ENCODE measurements at places on chromosomes 16 and 17.

- DNase-seq, result peak; percentile 23
Observed at GRCh38 chr17:81910840-81911276, 341 bp downstream of the PCYT2 start.

DNA sequence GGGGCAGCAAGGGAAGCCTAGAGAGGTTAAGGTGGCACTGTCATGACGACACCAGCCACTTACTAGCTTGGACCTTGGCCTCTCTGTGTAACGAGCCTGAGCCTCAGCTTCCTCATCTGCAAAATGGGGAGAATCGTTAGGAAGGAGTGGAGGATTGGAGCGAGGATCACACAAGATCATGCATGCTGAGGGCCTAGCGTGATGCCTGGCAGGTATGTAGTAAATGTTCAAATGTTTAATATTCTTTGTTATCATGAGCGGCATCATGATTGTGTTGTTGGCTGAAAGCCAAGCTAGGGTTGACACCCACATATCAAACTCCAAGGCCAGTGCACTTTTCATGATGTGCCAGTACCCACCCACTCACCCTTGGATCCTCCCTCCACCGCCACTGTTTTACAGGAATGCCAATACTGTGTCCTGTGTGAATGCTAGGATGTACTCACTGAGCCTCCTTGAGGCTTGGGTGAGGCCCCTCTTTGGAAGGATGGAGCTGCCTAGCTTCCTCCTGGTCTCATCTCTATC lies 192.5 kb downstream of the MSI2 start:
- no peak for DNase-seq

DNA sequence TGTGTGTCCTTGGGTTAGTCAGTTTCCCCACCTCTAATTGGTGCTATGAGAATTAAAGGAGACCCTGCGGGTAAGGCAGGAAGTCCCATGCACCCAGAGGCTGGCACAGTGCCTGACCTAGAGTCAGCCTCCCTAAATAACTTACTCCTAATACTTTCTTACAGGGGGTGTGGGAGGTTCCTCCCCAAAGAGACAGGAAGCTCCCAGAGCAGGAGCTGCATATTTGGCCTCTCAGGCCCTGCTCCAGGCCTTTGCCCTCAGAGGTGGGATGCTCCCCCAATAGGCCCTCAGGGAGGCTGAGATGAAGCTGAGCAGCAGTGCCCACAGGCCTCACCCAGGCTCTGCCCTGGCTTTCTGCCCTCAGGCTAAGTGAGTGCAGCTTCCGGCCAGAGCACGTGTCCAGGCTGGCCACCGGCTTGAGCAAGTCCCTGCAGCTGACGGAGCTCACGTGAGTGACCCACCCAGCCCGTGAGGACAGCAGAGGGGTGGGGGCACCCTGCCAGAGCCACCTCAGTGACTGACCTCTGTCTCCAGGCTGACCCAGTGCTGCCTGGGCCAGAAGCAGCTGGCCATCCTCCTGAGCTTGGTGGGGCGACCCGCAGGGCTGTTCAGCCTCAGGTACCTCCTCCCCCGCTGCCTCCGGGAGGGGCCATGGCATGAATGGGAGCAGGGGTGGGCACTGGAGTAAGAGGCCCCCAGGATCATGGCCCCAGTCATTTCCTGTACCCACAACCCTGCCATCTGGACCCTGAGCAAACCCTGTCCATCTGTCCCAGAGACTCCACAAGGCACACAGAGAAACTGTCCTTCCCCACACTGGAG lies 31.1 kb upstream of the CPNE2 start:
- no peak for DNase-seq

DNA sequence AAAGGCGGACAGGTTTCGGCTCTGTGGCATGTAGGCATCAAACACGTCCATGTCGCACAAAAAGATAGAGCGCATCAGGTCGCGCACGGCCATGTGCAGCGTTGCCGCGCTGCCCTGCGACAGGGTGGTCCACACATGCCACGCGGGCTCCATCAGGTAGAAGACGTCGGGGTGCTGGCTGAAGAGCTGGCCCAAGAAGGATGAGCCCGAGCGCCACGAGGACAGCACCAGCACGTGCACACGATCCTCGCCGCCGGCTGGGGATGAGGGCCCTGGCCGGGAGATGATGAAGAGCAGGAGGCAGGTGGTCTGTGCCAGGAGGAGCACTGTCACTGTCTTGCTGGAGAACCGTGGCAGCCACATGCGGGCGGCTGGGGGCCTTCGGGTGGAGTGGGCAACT lies 5.9 kb downstream of the CHST5 start:
- DNase-seq, result no peak

DNA sequence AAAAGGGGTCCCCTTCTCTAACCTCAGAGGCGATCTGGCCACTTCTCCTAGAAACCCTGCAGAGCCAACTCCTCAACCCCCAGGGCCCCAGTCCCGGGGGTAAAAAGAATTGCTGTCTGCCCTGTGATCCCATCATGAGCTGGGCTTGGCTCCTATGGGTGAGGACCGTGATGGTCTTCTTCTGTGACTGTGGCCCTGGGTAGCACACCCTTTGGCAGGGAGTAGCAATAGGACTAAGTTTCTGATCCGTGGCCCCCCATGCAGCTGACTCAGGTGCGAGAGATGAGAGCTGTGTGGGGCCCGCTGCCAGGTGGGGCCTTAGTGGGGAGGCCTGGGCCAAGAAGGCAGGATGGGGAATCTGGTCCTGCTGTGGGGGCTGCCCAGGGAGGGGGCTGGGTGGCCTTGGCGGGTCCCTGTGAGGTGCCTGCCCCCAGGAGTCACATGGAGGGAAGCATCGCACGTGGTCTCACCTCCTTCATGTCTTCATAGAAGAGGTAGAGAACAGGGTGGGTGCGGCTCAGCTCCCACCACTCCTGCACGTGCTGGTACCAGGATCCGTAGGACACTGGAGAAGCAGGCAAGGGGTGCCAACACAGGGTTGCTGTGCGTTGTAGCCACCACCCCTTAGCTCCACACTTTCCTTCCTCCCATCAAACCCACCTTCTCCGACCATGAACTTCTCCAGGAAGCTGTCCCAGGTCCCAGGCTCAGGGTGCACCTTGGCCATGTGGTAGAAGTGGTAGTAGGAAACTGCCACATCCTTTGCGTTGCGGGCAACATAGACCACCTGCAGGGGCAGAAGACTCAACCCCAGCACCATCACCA lies 3.3 kb downstream of the SULT1A1 start:
- DNase-seq, result no peak

- DNase-seq, result no peak
Observed at GRCh38 chr16:54286366-54287130, at the start of gene IRX3. IRX3 (minus strand) TSS chr16:54286787; CDS start chr16:54286050, 737 bp downstream.

DNA sequence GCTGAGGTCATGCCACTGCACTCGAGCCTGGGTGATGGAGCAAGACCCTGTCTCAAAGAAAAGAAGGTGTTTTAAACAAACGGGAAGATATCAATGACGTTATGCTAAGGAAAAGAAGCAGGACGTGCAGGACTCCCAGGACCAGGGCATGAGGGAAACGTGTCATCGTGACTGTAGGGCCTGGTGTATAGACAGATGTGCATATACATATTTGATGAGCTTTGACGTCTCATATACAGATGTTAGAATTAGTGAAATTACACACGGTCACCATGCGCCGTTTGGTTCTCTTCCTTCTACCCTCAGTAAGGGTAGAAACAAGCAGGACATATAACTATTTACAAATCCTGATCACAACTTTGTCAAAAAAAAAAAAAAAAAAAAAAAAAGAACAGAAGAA lies 17.6 kb upstream of the PVALEF start:
- no peak for DNase-seq

DNA sequence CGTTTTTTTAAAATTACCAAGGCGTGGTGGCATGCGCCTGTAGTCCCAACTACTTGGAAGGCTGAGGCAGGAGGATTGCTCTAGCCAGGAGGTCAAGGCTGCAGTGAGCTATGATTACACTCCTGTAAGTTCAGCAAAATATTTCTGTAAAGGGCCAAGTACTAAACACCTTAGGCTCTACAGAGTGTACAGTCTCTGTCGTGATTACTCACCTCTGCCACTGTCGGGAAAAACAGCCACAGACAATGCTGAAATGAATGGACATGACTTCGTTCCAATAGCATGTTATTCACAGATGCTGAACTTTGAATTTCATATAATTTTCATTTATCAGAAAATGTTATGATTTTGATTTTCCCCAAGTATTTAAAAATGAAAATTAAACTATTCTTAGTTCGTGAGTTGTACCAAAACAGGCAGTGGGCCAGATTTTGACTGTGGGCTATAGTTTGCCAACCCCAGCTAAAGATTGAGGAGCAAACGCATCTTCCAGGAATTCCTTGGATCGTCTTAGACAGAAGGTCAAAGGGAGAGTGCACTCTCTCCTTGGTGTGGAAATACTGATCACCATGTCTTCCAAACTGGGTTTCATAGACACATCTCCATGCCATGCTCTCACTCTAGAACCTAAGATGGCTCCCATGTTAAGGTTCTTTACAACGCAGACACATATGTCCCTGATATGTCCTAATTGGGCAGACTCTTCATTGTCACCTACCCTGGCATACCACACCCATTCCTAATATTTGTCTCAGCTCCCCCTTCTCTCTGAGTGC lies 89.5 kb downstream of the MARF1 start:
- DNase-seq, result no peak

GRCh38 chr17:82084373-82085030 lies 13.5 kb downstream of the FASN start:
- DNase-seq, result no peak

GRCh38 chr16:89847051-89847939 lies 19.0 kb downstream of the SPIRE2 start:
- no peak for DNase-seq

DNA sequence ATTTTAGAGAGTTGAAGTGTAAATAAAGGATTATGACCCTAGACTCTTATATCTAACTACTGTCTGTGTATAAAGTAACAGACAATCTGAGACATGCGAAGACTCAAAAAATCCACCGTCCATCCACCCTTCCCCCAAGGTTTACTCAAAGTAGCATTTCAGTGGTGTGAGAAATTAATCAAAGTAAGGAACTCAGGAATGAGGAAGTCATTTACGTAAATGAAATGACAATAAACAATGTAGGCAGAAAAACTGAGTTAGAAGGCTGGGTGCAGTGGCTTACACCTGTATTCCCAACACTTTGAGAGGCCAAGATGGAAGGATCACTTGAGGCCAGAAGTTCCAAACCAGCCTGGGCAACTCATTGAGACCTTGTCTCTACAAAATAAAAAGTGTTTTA lies 19.8 kb upstream of the NTN1 start:
- DNase-seq, result no peak

DNA sequence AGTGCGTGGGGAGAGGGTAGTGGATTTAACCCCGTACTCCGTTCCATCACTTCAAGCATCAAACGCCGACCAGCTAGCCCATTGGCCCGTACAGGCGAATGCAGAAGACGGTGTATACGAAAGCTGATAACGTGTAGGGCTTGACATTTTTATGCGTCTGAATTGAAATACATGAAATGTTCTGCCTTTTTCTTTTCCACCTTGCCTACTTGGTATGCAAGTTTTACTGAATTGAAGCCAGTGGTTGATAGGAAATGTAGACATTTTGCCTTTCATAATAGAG lies 834 bp upstream of the STAT3 start:
- DNase-seq, result no peak

DNA sequence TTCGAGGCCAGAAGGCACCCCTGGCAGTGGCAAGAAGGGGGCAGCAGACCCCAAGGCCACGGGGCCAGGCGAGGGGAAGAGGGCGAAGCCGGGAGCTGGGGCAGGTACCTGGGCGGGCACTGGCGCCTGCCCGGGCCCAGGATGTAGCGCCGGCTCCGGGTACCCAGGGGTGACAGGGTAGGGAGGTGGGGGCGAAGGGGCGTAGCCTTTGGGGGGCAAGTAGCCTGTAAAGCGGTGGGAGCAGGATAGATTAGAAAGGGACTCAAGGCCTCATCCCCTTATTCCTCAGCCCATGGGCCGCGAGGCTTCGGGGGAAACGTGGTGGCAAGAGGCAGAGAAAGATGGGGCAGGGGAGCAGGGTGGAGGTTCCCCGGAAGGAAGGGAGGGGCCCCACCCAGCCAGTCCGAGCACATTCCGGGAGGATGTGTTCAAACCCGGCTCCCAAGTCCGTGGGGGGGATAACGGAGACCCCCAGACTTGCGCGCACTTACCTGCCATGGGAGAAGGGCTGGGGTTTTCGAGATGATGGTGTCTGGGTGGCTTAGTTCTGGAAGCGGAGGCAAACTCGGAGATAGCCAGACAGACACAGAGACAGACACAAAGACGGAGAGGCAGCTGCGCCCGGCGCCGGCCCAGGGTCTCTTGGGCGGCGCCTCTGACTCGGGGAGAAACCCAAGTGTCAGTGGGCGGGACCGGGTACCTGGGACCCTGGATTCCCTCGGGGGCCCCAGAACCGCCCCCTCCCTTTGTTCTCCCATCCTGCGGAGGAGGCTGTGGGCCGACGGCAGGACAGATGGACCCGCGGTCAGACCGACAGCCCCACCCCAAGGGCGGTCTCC lies 493 bp downstream of the PLSCR3 start:
- no peak for DNase-seq

DNA sequence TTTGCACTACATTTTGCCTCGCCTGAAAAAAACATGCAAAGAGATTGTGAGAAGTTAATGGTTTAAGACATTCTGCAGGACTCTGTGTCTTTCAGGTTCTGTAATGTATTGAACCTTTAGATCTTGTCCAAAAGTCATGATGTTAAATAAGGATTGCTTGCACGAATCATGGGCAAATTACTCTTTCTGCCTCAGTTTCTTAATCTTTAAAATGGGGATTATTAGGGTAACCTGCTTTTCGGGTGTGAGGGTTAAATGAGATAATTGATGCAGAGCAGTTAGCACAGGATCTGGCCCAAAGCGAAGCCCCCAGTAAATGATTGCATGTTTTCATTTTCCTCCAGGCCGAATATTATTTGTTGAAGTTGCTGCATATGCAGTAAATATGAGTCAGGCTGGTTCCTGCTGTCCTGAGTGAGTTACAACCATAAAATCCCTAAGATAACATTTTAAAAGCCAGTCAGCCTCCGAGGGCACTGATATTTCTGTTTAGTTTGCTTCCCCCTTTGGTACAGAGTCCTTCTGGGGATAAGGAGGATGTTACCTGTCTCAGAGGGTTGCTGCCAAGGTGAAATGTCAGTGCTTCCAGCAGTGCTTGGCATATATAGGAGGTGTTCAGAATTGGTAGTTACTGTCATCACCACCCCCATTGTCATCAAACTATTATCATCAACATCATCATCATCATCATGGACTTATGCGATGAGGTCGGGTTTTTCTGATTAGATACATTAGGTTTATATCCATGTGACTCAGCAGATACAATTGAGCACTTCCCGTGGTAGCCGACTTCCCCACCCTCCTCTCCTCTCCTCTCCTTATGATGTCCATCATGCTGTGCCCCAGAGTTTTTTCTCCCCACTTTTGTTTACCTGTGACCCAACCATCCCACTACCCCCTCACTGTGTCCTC lies 20.6 kb upstream of the ARHGAP17 start:
- no peak for DNase-seq

DNA sequence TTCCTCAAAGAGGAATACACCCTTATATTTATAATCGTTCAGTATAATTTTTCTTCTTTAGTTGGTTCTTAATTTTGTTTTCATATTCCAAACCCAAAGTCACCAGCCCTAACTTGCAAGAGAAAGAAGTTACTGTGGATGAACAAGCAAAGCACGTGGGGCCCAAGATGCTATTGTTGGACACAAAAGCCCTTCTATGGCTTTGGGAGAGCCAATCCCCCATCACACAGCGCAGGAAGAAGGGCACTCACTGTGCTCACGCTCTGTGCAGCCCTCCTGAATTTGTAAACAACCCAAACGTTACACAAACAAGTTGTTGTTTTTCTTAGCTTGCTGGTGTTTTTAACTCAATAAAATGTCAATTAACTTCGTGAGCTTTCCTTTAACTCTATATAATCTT lies 22.5 kb downstream of the SPPL2C start:
- DNase-seq, result no peak

- no peak for DNase-seq
Observed at GRCh38 chr17:12867726-12868125, 78.4 kb downstream of the ARHGAP44 start.

GRCh38 chr16:24610416-24610755 lies 71.0 kb downstream of the RBBP6 start:
- DNase-seq, result no peak

Data from hematopoietic multipotent progenitor cell treated with erythropoietin and hydrocortisone succinate and interleukin-3 and kit ligand, for 17 days (in vitro differentiated cells).